Midbrain (tissue), 1 donor: ENCODE measurements at places on chromosomes 16 and 17.

GRCh38 chr16:57016301-57016700 is 26.9 kb downstream of the NLRC5 start:
- no peak for DNase-seq

GRCh38 chr17:57869617-57870282 is 19.9 kb upstream of the MRPS23 start:
- no peak for DNase-seq

DNA sequence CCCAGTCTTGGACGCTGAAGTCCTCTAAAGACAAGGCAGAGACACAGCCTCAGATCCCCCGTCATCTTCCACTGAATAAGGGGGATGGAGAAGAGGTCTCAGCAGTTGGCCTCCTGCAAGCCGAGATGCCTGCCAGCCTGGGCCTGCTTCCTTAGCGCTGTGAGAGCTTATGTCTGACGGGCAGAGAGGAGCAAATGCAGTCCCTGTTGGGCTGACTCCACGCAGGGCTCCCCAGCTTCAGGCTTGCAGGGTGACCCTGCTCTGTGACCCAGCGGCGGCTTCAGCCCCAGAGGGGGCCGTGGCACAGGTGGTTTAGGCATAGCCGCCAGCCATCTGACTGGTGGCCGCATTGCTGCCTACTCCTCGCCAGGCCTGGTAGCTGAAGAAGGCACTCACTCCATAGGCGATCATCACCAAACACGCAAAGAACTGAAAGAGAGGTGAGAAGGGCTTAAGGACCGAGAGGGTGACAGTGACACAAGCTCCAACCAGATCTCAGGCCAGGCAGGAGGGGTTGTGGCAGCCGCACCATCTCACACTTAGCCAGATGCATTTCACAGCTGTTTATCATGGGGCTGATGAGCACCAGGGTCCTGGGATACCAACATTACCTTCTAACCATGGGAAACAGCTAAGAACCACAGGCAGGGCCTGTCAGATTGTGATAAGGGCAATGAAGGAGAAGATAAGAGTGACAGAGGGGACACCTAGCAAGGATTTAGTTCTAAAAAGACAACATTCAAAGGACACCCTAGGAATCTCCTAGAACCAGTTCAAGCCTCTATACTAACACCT is 11.7 kb downstream of the ARL2BP start:
- DNase-seq = no peak

- no peak for DNase-seq
Observed at GRCh38 chr17:76271669-76272540, 6.8 kb downstream of the UBALD2 start.

- no peak for DNase-seq
Observed at GRCh38 chr17:77965352-77965751, 6.8 kb downstream of the TNRC6C start.

DNA sequence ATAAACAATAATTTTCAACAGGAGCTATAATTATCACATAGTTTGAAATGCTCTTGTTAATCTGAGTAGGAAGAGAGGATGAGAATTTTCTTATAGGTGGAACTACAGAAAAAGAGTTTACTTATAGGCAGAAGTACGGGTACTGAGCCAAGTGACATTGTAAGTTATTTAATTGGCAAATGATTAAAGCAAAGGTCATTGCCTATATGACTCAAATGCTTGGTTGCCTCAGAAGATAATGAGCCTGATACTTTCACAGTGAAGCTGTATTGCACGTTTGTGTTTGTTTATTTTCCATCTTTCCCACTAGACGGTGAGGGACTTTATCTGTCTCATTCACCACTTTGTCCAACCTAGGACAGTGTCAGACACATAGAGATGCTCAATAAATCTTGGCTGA is 749.3 kb downstream of the MAF start:
- no peak for DNase-seq

- no peak for DNase-seq
Observed at GRCh38 chr16:85750827-85751697, at the start of gene C16orf74. TSS of gene C16orf74 (minus strand) at chr16:85751096. CDS start at chr16:85735217, 15,879 bp downstream.

- no peak for DNase-seq
Observed at GRCh38 chr16:61969077-61969382, 67.2 kb downstream of the CDH8 start.

GRCh38 chr16:88430185-88430523 is 22.9 kb upstream of the ZFPM1 start:
- DNase-seq = no peak

- DNase-seq = no peak
Observed at GRCh38 chr16:88020516-88020885, 69.3 kb downstream of the BANP start.

- peak; percentile 69 for DNase-seq
Observed at GRCh38 chr16:20849589-20850390, 43.5 kb downstream of the REXO5 start.

- DNase-seq = no peak
Observed at GRCh38 chr17:34178092-34178491, 77.0 kb upstream of the CCL2 start.

DNA sequence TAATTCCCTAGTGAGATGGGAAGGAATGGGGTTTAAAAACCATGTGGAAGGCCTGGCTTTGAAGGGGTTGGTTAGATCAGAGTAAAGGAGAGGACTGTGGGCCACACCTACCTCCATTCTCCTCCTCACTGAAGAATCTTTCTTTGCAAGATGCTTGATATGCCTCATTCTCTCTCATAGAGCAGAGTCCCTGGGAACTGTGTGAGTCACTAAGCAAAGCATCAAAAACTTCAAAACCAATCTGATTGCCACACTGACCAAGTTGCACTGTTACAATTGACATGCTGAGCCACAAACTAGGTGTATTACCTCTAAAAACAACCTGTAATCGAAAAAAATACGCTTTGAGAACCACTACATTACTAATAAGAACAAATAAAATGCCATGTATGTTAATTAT is 2.0 kb downstream of the TUBD1 start:
- DNase-seq = no peak

DNA sequence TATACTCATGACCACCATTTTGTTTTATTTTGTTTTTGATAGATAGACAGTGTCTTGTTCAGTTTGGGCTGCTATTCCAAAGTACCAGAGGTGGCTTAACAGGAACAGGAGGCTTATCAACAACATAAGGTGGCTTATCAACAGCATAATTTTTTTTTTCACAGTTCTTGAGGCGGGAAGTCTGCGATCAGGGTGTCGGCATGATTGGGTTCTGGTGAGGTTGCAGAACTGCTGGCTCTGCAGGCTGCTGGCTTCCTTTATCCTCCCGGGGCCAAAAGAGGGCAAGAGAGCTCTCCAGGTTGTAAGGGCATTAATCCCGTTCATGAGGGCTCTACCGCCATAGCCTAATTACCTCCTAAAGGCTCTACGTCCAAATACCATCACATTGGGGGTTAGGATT is 11.8 kb upstream of the HSD17B2 start:
- DNase-seq = no peak

DNA sequence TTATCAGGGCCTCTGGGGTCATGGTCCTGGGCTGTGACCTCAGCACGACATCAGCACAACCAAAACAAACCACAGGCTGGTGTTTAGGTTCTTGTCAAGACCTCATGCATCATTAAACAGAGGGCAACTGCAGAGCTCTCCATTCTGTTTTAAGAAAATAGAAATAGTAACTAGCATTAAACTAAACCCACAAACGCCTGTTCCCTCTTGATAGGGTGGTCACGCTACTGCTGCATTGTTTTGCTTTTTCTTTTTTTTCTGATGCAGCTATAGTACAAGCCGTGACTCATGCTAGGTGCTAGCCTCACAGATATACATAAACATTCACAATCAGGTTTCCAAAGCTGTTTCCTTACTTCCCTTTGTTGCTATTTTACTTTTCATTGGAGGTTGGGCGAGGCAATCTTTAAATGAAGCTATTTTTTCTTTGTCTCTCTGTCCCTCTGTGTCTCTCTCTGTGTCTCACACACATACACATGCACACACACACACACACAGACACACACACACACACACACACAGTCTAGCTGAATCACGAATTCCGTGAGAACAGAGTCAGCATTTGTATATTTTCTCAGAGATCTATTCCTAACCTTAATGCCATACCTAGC is 310.3 kb downstream of the CDH13 start:
- no peak for DNase-seq
